NCI-H1694 (cell line): ENCODE measurements at places on chromosomes 7 and 10.

DNA sequence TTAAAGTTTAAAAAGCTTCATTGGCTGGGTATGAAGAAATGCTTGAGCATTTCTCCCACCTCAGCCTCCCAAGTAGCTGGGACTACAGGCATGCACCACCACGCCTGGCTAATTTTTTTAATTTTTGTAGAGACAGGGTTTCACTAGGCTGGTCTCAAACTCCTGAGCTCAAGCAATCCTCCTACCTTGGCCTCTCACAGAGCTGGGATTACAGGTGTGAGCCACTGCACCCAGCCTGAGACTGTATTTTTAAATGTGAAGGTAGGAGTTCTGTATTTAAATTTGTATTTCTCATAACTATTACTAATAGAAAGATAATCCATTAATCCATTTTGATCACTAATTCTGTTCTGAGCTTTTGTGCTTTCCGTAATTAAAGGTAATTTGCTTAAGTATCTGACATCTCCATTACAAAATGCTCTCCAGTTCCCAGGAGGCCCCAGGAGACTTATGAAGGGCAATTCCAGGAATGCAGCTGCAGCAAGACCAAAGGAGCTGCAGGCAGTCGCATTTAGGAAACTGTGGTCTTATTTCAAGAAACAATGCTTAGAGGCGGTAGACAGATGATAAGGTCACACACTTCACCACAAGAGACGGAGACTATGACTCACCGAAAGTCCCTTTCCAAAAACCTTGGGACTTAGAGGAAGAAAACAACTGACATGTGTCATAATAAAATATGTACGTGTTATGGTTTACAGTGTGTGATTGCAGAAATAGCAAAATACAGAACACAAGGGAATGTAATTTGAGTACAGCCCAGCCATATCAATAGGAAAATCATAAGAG is 23.3 kb downstream of the YAE1 start:
- DNase-seq: no peak

GRCh38 chr10:52621635-52622079 is 150.9 kb downstream of the MBL2 start:
- no peak for DNase-seq

DNA sequence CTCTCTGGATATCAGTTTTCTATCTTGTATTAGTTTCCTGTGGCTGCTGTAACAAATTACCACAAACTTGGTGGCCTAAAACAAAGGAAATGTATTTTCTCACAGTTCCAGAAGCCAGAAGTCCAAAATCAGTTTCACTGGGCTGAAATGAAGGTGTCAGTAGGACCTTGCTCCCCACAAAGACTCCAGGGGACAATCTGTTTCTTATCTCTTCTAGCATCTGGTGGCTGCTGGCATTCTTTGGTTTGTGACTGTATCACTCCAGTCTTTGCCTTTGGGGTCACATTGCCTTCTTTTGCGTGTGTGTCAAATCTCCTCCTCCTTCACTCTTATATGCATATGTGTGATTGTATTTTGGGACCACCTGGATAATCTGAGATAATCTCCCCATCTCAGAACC is 153.0 kb upstream of the PRPS1L1 start:
- DNase-seq: no peak

DNA sequence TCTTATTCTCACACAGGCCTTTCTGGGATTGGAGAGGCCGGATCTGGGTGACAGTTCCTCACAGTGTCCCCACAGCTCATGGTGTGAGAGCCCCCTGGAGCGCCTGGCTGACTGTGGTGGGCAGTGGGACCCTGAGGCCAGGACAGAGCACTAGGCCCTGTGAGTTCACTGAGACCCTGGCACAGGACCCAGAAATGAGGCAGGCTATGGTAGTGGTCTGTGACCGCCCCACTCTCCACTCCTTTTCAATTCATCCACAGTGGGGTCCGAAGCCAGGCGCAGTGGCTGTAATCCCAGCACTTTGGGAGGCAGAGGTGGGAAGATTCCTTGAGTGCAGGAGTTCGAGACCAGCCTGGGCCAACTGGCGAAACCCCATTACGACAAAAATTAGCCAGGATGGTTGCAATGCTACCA is 95.9 kb upstream of the TNRC18 start:
- DNase-seq: no peak

DNA sequence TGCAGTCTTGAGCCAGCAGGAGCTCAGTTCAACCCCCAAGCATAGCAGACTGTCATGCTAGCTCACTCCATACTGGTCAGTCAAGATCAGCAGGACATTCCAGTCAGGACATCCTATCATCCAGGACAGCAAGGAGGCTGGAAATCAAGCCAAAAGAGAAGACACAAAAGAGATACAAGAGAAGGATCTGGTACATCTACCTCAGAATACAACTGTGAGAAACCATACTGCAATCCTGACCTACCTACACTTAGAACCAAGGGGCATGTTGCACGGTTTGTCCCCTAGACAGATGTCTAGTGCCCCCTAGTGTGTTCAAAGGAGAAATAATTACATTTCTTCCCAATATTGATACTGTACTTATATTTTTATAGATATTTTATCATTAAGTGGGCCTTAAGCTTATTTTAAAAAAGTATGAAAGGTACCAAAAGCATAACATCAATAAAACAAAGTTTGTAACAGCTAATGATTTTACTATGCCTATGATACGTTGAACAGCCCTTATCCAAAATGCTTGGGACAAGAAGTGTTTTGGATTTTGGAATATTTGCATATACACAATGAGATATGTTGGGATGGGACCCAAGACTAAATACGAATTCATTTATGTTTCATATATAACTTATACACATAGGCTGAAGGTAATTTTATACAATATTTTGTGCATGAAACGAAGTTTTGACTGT is 26.7 kb downstream of the ERCC6 start:
- no peak for DNase-seq

- no peak for DNase-seq
Measured at GRCh38 chr10:127194111-127194510, 2.3 kb downstream of the INSYN2A start.

- DNase-seq: no peak
Measured at GRCh38 chr10:75013522-75013921, 97.9 kb upstream of the SAMD8 start.

DNA sequence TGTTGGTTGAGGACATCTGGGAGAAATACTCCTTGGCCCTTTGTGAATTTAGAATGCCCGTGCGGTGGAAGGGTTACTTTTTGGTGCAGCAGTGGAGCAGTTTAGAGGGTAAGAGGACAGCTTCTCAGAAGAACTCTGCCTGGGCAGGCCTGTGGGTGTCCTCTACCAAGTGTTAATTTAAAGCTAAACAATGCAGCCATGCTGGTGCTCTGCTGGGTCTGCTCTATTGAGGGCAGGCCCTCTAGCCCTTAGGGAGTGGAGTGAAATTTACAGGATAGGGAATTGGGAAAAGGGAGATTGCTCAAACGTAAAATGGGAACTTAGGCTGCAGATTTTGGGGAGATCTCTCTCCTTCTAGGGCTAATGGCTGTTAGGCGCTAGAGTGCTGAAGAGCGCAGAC is 22.1 kb downstream of the BLNK start:
- no peak for DNase-seq

- DNase-seq: no peak
Measured at GRCh38 chr7:3588341-3588740, 287.3 kb downstream of the SDK1 start.

DNA sequence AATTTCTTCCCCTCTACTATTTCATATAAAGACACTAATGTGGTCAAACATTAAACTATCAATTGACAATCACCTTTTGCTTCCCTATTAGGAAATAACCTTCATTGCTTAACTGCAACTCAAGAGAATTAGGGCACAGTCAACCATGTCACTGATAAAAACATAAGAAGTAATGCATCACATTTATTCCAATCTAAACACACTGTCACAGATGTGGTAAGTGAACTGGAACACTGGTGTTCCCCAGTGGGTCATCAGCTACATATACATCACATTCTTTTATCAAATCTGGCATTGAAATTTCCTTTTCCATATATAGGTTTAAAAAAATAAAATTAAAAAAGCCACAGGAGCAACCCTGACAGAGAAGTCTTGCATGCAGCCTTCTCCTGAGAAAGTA is 3.7 kb downstream of the TRIL start:
- no peak for DNase-seq

DNA sequence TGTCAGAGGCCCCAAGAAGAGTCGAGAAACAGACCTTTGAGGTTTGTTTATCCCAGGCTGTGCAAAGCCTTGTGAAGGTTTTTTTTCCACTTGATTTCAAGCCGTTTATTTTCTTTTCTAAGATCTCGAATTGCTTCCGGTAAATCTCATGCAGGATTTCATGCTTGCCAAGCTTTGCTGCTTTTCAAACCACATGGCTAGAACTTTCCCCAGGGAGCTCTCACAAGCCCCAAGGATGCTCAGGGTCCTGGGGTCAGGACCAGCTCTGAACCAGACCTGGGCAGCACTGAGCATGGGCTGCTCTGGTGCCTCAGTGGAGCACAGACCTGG is 48.0 kb upstream of the AQP1 start:
- no peak for DNase-seq

- no peak for DNase-seq
Measured at GRCh38 chr10:45555795-45556194, 116.8 kb downstream of the ZFAND4 start.

DNA sequence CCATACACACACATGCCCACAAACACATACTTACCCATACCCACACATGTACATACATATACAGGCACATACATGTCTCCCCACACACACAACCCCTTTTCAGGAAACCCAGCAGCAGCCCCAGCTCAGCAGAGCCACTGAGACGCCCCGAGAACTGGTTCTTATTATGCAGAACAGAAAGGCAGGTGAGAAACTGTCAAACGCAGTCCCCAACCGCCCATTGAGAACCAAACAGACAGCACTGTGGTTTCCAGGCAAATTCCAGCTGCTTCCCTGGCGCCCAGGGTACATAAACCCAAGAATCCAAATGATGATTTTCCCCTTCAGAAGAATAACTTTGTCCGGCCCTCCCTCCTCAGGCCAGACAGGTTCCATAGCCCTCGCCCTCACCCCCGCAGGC is 366.6 kb upstream of the ZMIZ1 start:
- no peak for DNase-seq

DNA sequence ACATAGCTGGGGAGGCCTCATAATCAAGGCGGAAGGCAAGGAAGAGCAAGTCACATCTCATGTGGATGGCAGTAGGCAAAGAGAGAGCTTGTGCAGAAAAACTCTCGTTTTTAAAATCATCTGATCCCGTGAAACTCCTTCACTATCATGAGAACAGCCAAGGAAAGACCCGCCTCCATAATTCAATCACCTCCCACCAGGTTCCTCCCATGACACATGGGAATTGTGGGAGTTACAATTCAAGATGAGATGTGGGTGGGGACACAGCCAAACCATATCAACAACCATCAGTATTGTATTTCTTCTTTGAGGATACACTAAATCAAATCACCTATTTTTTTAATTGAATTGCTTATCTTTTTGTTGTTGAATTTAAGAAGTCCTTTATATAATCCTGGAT is 16.7 kb downstream of the POT1 start:
- no peak for DNase-seq

GRCh38 chr7:13290975-13291374 is 603.5 kb downstream of the ARL4A start:
- DNase-seq: no peak

GRCh38 chr10:97924678-97925077 is 75.0 kb downstream of the GOLGA7B start:
- DNase-seq: no peak

GRCh38 chr10:117757086-117757720 is 214.7 kb downstream of the EMX2 start:
- DNase-seq: no peak

DNA sequence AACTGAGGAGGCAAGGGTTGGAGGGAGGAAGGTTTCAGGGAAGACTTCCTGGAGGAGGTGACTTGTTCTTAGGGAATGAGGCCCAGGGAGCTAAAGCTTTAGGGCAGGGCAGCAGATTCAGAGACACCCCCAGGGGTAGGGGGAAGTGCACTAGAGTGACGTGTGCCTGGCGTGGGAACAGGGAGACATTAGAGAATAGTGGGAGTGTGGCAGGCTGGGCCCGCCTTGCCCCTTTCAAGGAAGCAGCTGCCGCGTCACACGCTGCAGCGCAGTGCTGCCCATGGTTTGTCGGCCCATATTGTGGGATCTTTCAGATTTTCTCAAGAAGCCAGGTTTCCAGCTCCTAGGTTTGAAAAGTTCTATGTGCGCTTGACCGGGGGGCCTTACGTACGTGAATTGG is 139.4 kb downstream of the LHPP start:
- DNase-seq: no peak

GRCh38 chr7:36863901-36864701 is 139.8 kb upstream of the AOAH start:
- no peak for DNase-seq

DNA sequence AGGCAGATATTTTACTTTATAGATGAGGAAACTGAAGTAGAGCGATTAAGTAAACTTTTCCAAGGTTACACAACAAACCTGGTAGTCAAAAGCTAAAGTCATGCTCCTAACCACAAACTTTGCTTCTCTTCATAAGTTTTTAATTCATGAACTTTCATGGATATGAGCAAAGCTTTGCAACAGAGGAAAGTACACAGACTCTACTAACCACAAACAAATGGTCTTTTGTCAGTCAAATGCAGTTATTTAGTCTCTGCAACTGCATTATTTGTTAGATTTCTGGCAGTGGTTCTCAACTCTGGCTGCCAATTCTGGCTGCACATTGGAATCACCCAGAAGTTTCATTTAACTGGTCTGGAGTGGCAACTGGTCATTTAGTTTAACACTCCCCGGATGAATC is 140.6 kb upstream of the TMEM168 start:
- DNase-seq: no peak

DNA sequence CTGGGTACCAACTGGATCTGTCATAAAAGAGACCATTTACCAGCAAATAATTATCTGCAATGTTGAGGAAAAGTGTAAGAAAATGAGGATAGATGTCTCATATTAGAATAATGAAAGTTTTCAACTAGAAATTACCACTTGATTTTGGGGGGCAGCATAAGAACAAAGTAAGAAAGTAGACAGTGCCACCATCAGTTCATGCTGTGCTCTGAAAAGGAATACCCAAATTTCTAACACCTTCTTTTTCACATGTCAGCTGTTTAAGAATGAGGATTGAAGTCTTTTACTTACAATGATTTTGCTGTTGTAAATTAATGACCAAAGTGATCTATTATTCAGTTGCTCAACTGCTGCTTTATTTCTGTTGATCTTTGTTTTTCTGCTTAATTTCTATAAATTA is 578.3 kb downstream of the ETV1 start:
- no peak for DNase-seq

- DNase-seq: no peak
Measured at GRCh38 chr7:153934048-153934447, 118.2 kb upstream of the DPP6 start.

- no peak for DNase-seq
Measured at GRCh38 chr10:126479280-126479895, 91.1 kb upstream of the ADAM12 start.

DNA sequence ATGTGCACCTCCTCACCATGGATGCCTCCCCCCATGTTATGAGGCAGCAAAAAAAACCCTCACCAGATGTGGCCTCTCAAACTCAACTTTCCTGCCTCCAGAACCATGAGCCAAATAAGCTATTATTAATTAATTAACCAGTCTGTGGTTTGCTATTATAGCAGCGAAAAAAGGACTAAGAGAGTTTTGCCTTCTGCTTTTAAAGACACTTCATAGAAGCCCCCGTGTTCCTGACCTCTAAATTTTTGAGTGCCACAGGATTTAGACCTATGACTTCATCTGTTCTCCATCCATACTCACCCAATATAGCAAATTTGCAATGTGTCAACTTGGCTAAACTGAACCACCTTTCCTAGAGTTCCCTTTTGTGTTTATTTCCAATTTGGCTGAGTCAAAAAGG is 9.2 kb upstream of the SEMA3E start:
- DNase-seq: no peak

GRCh38 chr10:72846238-72846637 is 47.3 kb upstream of the OIT3 start:
- no peak for DNase-seq
